ENCODE measurements at places on chromosomes 7 and 10.

DNA sequence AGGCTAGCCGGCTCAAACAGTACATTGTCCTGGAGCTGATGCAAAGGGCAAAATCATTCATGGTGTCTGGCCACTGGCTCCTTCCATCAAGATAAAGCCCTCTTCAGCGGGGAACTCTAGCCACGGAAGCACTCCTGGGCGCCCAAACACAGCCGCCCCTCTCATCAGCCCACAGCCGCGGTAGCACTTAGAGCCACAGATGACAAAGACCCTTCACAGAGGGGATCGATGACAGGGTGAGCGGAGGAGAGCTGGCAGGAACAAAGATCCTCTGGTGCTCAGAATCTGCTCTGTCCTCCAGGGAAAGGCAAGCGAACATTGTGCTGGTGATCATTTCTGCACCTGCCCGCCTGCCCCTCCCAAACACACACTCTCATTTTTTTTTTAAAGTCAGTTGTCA is 222.2 kb upstream of the NRP1 start:
- DNase-seq: peak; percentile 21

DNA sequence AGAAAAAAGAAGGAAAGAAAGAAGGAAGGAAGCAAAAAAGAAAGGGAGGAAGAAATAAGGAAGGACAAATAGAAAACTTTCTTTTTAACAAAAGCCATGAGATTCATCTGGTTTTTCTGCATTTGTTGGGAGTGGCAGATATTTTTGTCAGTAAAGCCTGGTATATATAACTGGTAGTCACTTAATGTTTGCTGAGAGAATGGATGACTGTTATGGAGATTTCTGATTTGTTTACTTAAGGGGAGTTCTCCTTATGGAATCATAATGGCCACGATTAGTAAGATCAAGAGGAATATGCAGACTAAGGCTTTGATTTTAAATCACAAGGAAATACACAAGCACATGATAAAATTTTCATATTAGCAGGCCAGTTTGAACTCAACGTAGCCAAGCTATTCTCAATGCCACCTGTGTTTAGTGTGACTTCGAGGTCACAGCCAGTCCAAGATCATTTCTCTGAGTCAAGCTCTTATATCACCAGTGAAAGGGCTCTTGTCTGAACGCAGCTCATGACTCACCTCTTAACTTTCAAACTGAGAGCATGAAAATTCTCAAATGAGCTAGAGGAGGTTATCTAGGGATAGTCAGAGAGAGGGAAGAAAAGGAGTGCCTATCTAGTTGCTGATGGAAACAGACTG is 445.1 kb upstream of the ZMIZ1 start:
- DNase-seq: no peak

GRCh38 chr7:67955061-67955460 is 958.4 kb downstream of the TYW1 start:
- no peak for DNase-seq

DNA sequence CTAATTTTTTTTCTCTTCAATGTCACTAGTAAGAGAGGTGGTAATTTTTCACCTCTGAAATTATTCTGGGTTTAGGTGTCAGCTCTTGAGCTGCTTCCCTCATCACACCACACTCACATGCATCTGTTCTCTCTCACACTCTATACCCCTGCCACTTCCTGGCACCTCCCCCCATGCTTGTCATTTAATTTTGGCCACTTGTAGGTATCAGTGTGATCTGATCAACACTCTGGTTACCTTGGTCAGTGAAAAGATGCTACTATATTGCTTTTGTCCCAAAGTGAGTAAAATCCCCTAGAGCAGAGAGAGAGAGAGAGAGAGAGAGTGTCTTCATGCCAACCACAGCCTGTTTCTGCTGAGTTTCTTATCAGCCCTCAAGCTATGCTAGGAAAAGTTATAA is 42.5 kb downstream of the STK17A start:
- no peak for DNase-seq

GRCh38 chr7:14125998-14126397 is 136.5 kb upstream of the ETV1 start:
- DNase-seq: no peak

DNA sequence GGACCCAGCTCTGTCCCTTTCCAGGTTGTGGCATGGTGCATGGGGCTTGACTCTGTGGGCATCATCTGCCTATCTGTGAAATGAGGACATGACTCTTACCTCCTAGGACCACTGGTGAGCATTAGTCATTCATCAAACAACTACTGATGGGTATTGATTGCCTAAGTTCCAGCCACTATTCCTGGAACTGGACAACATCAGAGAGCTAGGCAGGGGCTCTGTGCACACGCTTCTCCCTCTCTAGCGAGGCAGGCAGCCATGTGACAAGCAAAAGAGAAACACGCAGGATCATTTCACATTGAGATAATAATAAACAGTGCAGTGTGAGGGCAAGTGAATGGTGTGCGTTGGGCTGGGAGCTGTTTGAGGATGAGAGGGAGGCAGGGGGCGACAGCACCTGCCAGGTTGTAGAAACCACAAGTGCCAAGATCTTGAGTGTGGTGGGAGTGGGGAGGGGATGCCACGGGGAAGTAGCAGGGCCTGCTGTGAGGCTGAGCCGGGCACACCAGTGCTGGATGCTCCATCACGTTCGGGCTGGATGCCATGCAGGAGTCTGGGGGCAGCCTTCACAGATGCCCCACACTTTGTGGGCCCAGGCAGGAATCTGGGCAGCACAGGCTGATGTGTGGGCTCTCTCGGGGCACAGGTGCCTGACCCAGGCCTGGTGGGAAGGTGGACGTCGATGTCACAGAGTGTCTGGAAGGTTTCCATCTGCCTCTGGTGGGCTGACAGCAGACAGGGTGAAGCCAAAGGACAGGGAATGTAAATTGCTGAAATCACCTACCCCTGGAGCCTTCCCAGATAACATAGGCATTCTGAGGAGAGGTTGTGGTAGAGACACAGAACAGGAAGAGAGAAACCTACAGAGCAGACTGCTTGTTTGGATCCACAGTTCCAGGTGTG is 405.5 kb downstream of the RPS24 start:
- DNase-seq: no peak
